Placental epithelial cell (primary cell): ENCODE measurements at places on chromosomes 12 and 14. TPM values are rescaled to one million over a fixed set of nuclear protein-coding genes. Genes with fewer than 3 reads are reported as not detected.

CFAP251 gene
- 5.9 and 8.7 TPM in 2 replicates for total RNA-seq

HVCN1 gene
- total RNA-seq = 2.0 and 3.4 TPM in 2 replicates

KRT3 gene
- total RNA-seq = not detected in 2 replicates

ZNF705A gene
- not detected in 2 replicates for total RNA-seq

KSR2 gene
- total RNA-seq = under 0.01 TPM in 2 replicates
